ENCODE measurements at places on chromosomes 5 and 9.

DNA sequence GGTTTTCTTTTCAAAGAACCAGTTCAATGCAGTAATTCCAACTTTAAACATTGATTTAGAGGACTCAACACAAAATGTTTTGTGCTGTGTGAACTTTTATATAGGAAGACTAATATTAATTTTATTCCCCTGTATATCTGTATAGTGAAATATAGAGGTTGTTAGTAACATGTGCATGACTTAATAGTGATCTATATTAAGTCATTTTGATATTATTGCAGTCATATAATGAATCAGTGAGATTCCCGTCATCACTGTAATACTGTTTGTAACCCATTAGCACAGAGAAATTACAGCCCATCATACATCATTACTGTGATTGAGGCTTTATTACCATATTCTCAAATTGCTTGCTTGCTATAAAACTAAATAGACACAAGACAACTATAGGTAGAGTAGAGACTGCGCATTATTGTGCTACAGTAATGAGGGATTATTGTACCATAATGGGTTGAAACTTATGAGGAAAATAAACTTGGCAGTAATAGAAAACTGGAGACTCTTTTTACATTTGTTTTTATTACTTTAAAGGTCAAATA lies 170.7 kb downstream of the RANBP17 start:
- no peak for DNase-seq

DNA sequence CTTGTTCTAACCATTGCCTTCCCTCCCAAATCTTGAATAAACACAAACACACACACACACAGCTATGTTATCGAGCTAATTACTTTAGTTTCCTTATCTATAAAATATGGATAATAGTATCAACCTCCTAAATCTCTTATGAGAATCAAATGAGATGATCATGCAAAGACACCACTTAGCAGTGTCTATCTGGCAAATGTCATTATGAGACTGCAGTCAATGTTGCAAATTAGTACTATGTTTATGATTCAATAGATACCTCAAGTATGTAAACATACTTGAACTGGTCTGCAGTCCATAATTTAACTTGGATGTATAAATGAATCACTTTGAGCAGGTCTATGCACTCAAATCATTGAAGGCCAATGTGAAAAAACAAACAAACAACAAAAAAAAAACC lies 22.2 kb upstream of the ERAP2 start:
- DNase-seq: no peak

DNA sequence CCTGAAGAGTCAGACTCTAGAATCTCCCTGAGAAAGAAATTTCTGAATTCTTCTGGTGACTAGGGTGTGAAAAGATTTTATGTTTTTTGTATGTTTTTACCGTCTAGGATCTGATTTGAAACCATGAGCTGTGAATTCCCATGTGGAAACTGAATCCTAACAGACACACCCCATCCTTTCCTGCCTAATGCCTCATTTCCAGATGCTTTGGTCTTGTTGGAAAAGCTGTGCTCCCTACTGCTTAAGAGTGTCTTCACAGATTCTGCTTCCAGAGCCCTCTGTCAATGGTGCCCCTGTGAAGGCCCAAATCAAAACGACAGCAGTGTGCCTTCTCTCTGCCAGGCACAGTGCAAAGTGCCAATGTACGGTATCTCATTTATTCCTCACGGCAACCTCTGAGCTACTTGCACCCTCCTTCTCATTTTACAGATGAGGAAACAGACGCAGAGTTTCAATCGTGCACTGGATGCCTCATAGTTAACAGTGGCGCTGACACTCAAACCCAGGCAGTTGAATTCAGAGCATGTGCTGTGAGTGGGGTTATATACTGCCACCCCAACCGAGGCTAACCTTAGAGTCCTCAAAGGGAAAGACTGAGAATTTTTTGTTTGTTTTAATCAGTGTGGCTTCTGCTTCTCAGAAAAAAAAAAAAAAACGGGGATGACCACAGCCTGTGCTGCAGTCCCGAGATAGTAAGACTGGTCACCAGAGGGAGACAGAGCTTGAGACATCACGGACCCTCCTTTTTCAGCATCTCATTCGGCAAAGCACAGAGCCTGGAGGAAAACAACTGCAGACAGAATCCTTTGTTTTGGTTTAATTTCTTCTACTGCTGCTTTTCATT lies 188.4 kb downstream of the SNCAIP start:
- no peak for DNase-seq

- DNase-seq: no peak
These were observed 131.9 kb downstream of the PAX5 start for GRCh38 chr9:36902080-36902716.

DNA sequence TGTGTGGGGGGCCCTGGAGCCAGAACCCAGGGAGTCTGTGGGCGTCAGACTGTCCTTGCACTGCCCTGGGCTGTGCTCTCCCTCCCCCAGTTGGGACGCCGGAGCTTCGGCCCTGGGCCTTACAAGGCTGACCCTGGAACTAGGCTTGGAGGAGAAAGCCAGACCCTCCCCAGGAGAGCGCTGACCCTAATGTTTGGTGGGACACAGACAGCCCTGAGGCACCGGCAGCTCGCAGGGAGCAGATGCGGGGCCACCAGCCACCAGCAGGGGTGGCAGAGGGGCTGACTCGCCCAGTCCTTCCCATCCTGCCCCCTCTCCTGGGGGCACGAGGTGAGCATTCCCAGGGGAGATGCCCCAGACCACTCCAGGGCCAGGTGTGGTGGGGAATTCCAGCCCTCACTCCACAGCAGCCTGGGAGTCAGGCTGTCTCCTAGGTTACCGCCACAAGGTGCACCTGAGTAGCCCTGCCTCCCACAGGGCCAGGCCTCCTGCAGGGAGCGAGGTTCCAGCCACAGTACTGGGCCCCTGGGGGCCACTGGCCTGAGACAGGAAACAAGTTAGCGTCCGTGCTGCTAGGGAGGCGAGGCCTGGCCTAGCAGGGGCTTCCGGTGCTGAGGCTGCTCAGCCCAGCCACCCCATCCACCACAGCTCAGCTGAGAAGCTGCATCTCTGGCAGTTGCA lies 134.6 kb downstream of the OLFM1 start:
- DNase-seq: no peak

DNA sequence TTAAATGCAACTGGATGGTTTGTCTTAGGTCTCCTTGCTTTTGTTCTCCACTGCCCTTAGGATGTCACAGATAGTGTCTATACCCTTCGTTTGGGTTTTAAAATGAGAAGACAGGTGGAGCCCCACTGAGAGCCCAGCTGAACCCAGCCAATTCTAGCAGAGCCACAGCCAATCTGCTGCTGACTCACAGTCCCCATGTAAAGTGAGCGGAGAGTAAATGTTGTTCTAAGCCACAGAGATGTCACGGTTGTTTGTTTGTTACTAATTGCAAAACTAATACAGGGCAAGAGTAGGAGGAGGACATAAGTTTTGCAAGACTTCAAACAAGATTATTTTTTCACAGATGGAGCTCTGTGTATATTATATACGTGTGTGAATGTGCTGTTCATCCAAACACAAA lies 50.5 kb upstream of the AGXT2 start:
- DNase-seq: no peak
